Neural crest cell (in vitro differentiated cells): ENCODE measurements at places on chromosomes 6 and 20. TPM values are rescaled to one million over a fixed set of nuclear protein-coding genes. Genes with fewer than 3 reads are reported as not detected.

- DNase-seq: no peak
Measured at GRCh38 chr20:53934421-53935343, 135.7 kb downstream of the BCAS1 start.

DNA sequence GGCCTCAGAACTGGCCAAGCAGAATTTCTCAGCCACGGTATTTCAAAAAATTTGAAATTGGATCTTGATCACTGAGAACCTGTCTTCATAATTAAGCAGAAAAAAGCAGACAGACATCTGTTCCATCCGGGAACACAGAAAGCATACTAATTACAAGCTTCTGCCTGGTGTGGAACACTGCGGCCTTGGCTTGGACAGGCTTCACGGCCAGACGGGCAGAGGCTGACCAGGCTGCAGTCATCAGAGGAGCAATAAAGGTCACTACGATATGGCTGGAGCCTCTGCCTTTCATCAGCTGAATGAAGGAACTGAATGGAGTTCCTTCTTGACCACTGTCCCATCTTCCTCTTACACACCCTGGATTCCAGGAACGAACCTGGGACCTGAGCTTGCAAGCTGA is 3.9 kb upstream of the NRSN1 start:
- DNase-seq: no peak

Gene DDO
- not detected in 2 replicates for total RNA-seq

- DNase-seq: no peak
Measured at GRCh38 chr6:108235127-108235526, 25.7 kb downstream of the SNX3 start.

GRCh38 chr6:40389254-40389653 is 197.9 kb downstream of the LRFN2 start:
- no peak for DNase-seq
